ENCODE measurements at places on chromosomes 11 and 22. TPM values are rescaled to one million over a fixed set of nuclear protein-coding genes. Genes with fewer than 3 reads are reported as not detected.

GRCh38 chr11:31531293-31531692 is 21.7 kb downstream of the ELP4 start:
- DNase-seq, result no peak

DNA sequence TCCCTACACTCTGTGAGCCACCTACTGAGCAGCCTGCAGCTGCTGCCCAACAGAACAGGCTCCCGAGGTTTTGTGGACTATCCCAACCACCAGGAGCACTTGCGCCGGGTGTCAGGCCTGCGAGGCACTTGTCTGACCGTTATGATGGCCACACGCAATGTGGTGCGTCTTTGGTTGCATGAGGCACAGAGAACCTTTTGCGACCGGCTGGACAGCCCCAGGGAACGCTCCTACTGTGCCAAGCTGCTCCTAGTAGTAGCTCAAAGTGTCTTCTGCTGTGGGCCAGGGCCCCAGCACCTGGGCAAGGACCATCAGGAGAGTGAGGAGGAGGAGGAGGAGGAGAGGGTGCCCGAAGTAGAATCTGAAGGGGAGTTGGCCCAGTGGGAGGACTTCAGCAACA is 46.4 kb downstream of the RRP8 start:
- no peak for DNase-seq

- no peak for DNase-seq
Observed at GRCh38 chr11:44264438-44264749, 45.5 kb downstream of the ALX4 start.

DNA sequence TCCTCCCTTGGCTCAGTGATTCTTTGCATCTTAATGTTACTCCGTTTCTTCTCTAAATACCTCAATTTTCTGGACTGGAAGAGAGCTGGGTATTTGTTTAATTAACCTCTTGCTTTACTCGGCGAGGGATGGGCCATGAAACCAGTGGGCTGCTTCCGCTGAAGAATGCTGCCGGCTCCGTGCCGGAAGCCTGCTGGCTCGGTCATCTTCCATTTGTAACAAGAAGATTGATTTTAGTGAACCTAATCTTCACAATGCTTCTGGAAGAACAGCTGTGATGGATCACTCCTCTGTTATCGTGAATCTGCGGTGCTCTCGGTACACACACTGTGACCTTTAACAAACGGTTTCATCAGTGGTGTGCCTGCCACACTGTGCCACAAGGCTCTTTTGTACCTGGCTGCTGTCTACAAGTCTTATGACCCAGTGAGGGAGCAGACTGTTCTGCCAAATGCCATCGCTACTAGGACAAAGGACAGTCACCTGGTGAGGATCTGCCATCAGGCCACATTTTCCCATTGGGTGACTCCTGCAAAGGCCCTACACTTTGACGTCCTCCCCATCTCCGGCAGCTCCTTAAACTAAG is 25.3 kb upstream of the PARVB start:
- no peak for DNase-seq

DNA sequence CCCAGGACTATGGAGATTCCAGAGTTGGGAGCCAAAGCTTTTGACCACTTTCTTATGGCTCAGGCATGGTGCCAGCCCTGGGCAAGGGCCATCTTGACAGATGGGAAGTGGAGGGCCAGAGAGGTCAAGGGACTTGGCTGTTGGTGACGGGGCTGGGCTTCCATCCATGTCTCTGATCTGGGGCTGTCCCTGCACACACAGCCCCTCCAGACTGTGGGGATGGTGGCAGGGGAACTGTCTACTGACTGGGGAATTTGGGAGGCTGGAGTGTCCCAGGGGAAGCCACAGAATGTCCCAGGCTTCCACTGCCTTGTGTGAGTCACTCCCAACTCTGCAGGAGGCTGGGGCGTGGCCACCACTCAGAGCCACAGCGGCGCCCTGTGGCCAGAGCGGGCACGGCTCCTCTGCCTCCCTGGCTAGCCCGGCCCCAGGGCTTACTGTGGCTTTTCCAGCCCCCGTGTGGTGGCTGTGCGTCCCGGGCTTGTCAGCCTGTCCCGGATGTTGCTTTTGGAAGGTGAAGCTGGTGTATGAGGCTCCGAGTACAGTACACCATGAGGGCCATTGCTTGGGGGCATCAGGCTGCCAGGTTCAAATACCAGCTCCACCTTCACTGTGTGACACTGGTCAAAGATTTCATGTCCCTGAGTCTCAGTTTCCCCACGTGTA is 19.6 kb downstream of the C22orf23 start:
- DNase-seq, result peak; percentile 19

DNA sequence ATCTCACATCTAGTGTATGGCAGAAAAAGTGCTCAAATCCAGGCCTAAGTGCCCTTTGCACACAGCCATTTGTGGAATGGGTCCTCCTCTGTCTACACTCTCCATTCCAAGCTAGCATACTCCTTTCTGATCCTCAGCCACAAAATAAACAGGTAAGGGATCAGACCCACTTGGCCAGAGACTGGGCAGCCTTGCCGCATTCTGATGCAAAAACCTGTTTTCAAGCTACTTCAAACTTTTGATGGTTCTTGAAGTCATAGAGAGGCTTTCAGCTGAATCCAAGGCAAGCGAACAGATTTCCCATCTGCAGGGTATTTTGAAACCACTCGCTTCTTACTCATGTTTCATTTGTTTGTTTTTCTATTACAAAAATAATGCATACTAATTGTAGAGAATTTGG is 136.6 kb upstream of the NAV2 start:
- DNase-seq, result no peak

The EMID1 gene
- 19.0 TPM for polyA plus RNA-seq

The EIF4G2 gene
- 1,101 TPM for polyA plus RNA-seq

The POLR2F gene
- polyA plus RNA-seq, result 125 TPM

All from spinal cord (tissue), 10 donors.